ENCODE measurements at places on chromosomes 7 and 10.

GRCh38 chr7:111266613-111267012, 175.7 kb downstream of the LRRN3 start:
- no peak for DNase-seq

DNA sequence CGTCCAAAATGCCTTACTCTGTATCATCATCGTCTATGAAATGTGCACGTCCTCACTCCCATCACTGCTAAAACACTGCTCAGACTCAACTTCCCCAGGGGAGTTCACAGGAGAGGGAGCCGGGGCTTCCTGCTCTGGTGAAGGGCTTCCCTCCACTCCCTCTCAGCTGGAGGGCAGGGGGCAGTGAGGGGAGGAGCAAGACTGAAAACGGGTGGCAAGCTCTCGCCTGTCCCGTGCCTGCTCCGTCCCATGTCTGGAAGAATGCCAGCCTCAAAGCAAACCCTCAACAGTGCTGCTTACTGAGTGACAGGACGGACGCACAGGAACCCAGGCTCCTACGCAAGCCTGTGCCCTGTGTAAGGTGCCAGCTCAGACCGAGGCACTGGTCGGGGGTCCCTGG, 25.1 kb downstream of the PRKAG2 start:
- DNase-seq = no peak

DNA sequence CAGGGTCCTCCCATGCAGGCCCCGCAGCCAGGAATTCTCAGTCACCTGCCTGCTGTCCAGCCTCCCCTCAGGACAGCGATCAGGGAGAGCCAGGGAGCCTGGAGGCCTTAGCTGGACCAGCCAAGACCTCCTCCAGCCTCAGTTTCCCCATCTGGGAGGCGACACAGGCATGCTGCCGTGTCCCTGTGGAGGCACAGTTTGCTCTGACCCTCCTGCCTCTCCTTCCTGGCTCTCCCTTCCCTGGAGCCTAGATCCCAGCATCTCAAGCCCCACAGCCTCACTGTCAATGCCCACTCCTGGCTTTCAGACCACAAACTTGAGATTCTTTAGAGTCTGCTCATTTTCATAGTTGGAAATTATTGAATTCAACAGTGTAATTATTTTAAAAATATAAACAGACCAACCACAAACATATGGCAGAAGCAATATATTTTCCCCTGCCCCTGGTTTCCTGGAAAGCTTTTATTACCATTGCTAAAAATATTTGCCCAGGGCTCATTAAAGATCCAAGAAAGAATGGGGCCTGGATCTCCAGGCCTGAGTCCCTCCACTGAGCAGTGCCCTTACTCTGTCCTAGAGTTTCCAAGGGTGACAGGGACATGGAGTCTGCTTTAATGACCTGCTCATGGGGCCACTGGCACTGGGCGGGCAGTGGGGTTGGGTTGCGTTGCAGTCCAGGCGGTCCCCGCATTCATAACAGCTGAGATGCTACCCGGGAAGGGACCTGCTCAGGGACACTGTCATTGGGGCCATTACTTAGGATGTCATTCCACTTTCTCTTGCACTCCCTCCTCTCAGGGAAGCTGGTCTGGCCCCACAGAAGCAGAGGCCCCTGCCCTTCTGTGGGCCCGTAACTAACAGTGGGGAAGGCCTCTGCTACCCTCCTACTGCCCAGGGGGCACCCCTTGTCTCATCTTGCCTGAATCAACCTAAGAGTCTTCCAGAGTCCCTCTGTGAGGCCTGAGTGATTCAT, 81.6 kb upstream of the CHST15 start:
- no peak for DNase-seq

DNA sequence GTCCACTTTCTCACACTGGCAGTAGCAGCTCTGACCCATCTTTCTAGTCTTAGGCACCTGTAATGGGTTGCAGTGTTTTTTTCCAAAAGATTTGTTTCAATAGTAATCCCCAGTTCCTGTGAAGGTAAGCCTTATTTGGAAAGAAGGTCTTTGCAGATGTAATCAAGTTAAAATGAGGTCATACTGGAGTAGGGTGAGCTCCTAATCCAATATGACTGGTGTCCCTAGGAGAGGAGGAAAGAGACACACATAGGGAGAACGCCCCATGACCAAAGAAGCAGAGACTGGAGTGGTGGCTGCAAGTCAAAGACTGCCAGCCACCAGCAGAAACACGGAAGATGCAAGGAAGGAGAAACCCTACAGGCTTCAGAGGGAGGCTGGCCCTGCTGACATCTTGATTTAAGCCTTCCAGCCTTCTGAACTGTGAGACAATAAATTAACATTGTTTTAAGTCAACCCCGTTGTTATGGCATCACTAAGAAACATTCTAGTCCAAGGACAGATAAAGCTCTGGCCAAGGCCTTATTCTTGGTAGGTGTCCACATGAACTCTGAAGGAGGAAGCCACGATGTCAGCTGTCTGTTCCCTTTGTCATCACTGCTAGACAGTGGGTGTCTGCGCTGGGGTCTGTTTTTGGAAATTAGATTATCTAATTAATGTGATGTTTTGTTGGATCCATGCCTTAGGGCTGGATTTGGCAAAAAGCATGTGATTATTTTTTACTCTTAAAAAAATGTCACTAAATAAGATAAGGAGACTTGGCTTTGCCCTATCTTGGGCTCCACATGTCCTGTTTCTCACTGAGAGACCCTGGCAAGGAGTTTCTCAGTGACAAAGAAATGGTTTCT, 214.9 kb downstream of the KCNMA1 start:
- no peak for DNase-seq

GRCh38 chr7:13946181-13946580, 43.3 kb downstream of the ETV1 start:
- DNase-seq = no peak

DNA sequence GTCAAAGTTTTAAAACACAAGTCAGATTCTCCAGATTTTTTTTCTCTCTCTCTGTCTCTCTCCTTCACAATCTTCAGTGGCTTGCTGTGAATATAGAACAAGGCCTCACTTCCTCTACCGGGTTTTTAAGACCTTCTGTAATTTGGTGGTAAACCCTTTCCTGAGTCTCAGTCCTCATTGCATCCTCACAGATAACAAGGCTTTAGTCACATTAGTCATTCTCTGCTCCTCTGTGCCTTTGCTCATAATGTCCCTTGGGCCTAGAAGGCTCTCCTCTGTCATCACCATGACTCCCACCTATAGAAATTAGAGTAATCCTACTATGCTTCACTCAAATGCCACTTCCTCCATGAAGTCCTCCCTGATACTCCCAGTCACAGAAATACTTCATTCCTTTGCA, 172.7 kb upstream of the HPS1 start:
- peak; percentile 81 for DNase-seq

GRCh38 chr10:51233337-51234100, 159.2 kb downstream of the PRKG1 start:
- DNase-seq = no peak

DNA sequence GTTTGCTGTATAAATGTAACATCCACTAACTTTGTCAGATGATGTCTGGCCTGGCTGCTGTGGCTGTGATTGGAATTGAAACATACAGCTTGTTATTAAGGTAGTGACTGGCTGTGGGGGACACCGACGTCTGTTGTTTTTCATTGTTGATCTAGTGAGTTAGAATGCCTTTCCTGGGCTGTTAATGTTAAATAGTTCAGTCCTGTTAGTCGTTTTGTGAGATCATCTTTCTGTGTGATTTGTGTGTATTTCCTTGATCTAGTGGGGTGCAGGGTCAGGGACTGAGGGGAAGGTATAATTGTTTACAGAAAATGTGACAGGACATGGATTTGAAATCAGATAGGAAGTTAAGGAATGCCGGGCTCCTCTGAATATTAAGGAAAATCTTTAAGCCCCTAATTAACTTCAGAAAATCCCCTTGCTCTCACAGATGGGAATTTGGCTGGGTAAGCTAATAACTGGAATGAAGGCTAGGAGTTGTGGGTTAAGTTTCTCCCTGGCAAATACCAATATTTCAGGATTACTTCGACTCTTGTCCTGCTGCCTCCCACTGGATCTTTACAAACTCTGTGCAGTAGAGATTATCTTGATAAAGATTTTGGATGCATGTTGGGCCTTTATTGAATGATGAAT, 163.1 kb downstream of the AUTS2 start:
- no peak for DNase-seq

GRCh38 chr7:47663213-47663612, 81.3 kb upstream of the TNS3 start:
- DNase-seq = no peak

GRCh38 chr10:125023862-125024496, 82.1 kb downstream of the ZRANB1 start:
- DNase-seq = no peak

All from KBM-7 (cell line).